ENCODE measurements at places on chromosomes 11 and 22.

- no peak for DNase-seq
These were observed 11.9 kb upstream of the ARHGAP42 start for GRCh38 chr11:100675115-100675650.

- no peak for DNase-seq
These were observed 9.1 kb downstream of the DENND6B start for GRCh38 chr22:50317674-50318073.

GRCh38 chr11:117918366-117919255, 10.6 kb downstream of the TMPRSS13 start:
- DNase-seq = no peak

DNA sequence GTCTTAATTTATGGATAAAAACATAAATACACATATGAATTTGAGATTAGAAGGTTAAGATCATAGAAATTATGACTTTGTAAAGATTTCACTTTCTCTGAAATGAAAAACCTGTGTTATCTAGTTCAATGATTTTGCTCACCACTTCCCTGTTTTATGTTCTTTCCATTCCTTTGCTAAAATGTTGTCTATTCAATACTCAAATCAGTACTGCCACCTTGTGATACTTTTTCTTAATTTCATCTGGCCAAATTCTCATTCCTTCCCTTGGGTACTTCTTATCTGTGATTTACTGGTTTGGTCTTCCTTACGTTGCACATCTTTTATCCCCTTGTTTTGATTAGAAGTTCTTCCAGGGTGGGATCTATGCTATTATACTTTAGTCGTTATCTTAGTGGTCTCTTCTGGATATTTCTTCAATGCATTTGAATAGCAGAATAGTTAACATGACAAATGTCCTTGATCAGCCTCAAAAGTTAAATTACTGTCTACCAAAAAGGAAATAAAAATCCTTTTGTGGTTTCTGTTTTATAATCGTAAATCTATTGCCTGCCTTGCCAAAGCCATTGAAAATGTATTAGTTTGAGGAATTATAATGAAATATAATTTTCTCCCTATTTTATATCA, 197.0 kb downstream of the PGR start:
- DNase-seq = no peak

- DNase-seq = no peak
These were observed 3.0 kb upstream of the GTSE1 start for GRCh38 chr22:46293577-46294260.

- DNase-seq = no peak
These were observed 187.3 kb upstream of the SYT13 start for GRCh38 chr11:45473341-45473895.

GRCh38 chr11:102430158-102430836, 22.3 kb downstream of the TMEM123 start:
- DNase-seq = no peak

DNA sequence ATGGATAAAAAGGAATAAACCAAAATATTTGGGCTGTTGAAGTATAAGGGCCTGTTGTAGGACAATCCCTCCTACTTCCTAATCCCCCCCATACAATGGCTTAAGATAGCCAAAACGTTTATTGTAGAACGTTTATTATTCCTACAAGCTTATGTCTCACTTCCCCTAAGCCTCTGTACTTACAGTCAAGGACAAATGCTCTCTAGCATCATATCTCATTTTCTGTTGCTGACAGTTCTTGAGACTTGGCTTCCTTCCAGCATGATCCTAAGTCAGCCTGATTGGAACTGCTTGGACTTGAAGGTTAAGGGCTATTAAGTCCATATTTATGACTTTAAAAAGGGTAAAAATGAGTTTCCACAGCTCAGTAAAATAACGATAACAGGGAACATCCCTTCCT, 8.8 kb downstream of the MISFA start:
- no peak for DNase-seq

DNA sequence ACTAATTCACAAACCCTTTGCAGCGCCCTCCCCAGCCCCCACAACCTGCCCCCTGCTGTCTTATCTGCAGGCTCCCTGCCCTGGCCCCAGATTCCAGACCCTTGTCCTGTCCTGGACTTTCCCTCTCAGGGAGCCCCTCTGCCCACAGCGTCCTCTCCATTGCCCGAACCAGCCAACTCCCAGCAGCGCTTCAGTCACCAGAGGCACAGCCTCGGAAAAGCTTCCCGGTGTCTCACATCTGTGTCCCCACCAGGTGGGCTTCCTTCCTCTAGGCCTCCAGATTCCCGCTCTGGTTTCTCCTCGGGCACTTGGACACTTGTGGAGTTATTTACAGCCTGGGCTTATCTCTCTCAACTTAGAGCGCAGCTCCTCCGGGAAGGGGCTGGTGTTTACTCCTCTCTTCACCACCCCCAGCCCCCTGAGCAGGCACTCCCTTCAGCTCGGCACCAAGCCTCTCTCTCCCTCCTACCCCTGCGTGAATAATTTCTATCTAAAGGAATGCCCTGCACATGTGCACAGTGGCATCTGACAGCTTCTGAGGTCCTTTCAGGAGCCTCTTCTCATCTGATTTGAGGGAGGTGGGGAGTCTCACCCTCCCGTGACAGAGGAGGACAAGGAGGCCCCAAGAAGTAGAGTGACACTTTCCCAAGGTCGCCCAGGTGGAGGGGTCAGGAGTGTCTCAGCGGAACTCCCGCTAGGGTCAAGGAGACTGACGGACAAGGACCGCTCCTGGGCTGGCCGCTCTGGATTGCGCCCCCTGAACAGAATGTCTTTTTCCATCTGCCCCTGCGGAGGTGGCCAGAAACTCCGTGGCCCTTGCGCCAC, 838 bp downstream of the WNT11 start:
- DNase-seq = no peak

DNA sequence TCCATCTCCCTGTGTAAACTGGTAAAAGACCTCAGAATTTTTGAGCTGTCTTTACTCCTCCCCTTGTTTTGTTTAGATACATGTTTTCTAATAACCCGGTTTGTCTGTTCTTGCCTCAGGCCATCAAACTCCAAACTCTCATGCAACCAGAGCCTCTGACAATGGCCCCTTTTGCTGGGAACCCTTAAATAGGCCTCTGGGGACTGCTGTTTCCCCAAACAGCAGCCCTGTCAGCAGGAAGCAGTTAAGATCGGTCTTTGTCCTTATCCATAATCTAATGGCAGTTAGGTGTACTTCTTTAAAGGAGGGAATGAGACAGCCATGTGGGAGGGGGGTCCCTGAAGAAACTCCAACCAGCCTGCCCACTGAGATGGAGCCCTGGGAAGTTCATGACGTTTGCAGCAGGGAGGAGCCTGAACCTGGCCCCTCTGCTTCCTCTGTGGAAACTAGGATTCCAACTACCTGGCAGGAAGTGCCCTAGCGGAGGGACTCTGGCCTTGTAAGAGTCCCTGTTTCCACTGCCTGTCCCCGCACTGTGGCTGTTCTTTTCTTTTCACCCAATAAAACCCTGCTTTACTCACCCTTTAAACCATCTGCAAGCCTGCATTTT, 1354.4 kb downstream of the LRRC4C start:
- DNase-seq = no peak

- DNase-seq = no peak
These were observed 456.9 kb downstream of the OPCML start for GRCh38 chr11:133075351-133075750.

DNA sequence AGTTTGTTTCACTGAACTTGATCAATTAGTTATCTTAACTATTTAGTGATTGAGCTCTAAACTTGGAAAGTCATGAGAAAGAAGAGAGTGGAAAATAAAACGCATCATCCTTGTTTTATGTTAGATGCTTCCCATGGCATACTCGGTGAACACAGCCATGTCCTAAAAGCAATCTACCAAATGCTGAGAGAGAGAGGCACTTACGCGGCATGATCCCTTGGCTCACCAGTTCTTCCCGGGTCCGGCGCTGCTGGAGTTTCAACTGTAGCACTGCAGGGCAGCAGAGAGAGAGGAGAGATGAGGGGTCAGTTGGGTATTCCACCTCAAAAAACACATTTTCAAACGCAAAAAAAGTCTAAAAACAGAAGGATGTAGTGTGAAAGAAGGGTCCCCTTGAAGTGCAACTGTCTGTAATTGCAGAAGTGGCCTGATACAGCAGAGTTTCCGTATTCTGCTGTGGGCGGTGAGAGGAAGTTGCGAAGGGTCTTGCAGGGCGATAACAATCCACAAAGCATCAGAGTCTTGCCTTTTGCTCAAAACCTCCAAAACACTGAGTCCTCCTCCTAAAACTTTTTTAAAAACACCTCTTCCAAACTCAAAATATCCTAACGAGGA, 92.7 kb downstream of the SGSM3 start:
- no peak for DNase-seq

DNA sequence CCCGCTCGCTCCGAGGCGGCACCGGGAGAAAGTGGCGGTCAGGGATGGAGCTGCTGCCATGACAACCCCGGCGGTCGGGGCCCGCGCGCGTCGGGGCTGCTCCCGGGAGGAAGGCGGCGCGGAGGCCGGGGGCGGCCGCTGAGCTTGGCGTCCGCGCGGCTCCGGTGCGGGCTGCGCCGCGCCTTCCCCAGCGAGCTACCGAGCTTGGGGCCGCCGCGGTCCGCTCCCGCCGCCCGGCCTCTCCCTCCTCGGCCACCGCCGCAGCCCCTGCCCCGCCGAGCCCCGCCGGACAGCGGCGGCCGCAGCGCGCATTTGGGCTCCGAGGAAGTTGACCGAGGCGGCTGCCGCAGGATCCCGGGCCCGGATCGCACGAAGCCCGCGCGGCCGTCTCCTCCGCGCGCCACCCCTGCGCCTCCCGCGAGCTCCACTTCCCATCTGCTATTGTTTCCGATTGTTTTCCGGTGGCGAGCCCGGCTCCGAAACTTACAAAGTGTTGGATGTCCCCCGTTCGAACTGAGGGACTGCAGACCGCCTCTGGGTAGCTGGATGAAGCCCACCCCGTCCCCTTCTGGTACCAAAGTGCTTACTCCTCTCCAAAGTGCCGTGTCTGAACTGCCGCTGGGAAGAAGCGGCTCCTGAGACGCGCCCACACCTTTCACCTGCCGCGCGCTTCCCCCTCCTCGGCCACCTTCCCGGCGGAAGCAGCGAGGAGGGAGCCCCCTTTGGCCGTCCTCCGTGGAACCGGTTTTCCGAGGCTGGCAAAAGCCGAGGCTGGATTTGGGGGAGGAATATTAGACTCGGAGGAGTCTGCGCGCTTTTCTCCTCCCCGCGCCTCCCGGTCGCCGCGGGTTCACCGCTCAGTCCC, 540.3 kb downstream of the NTM start:
- DNase-seq = no peak

- no peak for DNase-seq
These were observed 28.1 kb upstream of the P2RY2 start for GRCh38 chr11:73189723-73190556.

- DNase-seq = no peak
These were observed 308.6 kb downstream of the DLG2 start for GRCh38 chr11:85318573-85318972.

- DNase-seq = no peak
These were observed 222.0 kb downstream of the DBX1 start for GRCh38 chr11:19938169-19938856.

GRCh38 chr11:19957294-19957943, 202.9 kb downstream of the DBX1 start:
- DNase-seq = no peak

GRCh38 chr22:38943201-38943600, 14.2 kb upstream of the APOBEC3A start:
- DNase-seq = no peak

- no peak for DNase-seq
These were observed 35.9 kb upstream of the MUC15 start for GRCh38 chr11:26607725-26608506.

DNA sequence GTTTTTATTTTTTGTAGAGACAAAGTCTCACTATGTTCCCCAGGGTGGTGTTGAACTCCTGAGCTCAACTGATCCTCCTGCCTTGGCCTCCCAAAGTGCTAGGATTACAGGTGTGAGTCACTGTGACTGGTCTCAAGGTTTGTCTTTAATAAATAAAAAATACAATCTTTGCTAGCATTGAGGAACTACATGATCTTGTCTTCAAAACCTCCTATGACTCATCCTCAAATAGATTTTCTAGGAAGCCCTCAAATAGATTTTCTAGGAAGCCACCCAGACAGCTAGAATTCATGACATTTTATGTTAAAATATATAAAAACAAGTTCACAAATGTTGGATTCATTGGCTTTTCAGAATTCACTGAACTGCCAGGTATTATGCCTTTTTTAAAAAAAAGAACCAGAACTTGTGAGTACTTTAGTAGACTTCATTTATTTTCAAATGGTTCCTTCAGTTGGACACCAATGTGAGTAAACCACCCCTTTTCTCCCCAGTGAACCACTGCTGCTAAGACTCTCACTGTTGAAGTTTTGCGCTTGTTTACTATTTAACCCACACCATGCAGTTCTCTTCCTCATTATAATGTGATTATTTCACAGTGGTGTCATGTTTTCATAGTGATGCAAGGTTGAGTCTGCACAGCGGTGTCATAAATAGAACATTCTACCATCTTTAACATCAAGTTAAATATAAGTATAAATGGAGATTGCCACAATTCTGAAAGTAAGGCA, 303.9 kb downstream of the CASP12 start:
- DNase-seq = no peak

DNA sequence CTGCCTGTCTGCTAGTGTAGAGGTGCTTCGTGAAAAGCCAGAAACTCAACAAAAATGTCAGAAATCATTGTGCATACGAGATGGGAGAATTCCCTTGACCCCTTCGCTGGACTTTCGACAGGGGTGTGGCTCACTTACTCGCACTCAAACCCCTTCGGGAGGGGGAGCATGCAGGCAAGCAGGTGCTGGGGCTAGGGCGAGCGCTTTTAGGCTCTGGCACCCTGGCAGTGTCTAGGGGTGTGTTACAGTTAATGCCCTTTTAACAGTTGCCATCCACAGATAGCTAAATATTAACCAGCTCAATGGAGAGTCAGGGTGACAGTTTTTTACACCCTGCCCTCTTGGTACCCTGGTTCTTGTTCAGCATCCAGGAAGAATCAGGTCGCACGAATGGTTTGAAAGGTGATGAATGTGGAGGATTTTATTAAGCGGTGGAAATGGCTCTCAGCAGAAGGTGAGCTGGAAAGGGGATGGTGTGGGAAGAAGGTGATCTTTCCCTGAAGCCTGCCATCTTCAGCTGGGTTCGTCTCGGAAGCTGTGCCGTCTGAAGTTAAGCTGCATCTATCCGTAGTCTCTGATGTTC, 59.6 kb upstream of the SHANK2 start:
- DNase-seq = no peak

- no peak for DNase-seq
These were observed 67.4 kb downstream of the AMOTL1 start for GRCh38 chr11:94835594-94835927.

- no peak for DNase-seq
These were observed 657 bp downstream of the CWC15 start for GRCh38 chr11:94972700-94973098.

DNA sequence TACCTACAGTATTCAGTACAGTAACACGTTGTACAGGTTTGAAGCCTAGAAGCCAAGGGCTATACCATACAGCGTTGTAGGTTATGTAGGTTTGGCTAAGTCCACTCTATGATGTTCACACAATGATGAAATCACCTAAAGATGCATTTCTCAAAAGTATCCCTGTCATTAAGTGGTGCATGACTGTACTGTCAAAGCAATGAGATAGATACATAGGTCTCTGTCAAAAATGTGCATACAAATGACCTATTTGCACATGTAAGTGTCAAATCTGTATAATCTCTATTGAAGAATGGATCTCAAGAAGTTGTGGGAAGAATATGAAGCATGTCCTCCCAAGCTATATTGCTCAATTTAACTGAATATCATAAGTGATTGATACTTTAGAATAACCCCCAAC, 11.9 kb upstream of the DDI1 start:
- DNase-seq = no peak

GRCh38 chr11:68282141-68282860, 10.5 kb upstream of the C11orf24 start:
- DNase-seq = no peak

GRCh38 chr11:97157221-97157740, 767.5 kb downstream of the JRKL start:
- DNase-seq = no peak

Data from activated CD4-positive, alpha-beta T cell treated with anti-CD3 and anti-CD28 coated beads for 24 hours (primary cell).